IPS-NIHi11 (cell line): ENCODE measurements at places on chromosomes 1 and 21.
A peak's percentile ranks its signal among the peaks of the same experiment; 100 is the strongest.

DNA sequence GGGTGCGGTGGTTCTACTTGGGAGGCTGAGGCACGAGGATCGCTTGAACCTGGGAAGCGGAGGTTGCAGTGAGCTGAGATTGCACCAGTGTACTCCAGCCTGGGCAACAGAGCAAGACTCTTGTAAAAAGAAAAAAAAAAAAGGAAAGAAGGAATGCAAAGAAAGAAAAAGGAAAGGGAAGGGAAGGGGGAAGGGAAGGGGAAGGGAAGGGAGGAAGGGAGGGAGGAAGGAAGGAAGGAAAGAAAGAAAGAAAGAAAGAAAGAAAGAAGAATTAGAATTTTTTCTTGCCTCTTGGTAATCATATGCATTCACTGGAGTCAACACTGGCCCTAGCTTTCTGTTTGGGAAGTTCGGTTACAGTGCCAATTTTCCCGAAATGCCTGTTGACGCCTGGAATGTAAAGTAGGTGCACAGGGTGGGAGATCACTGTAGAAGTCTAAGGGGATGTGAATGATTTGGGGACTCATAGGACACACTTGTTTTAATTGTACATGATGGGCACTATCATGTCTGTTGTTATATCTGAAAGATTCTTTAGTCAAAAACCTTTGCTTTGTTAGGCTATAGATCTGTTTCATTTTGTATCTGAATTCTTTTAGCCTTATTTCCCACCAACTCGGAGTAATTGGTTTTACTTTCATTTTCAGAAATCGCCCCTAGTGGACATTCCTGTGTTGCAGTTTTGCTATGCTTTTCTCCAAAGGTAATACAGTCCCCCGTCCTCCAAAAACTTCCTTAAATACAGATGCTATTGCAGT lies 59.8 kb upstream of the MORC3 start:
- peak; percentile 56 for DNase-seq

DNA sequence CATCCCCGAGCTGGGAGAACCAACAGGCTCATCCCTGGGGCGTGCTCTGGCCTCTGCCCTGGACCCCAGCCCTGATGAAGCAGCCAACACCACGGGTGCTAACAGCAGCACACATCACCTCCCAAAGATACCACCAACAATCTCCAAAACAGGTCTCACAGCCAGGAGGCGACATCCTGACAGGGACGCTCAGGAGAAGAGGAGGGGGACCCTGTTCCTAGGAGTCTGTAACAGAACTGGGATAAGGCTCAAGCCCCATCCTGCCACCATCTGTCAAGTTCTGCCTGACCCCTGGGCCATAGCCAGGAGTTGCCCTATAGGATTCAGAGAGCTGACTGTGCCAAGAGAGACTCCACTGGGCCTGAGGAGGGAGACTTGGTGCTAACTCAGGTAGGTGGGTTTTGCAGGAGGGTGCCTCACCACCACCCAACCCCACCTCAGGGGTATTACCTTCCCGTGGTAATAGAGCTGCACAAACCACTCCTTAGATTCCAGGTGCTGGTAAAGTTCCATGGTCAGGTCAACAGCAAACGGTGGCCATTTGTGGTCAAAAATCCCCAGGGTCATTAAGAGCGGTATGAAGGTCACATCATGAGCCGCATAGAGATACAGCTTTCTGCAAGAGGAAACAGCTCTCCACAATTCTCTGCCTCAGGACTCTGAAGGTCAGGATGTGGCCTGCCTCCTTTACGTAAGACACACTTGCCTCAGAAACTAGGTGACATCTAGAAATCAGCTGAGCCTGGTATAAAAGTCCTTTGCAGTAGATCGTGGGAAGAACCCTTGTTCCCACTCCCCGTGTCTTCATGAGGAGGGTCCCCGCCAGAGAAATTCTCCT lies 22.3 kb downstream of the ACP6 start:
- DNase-seq, result no peak

DNA sequence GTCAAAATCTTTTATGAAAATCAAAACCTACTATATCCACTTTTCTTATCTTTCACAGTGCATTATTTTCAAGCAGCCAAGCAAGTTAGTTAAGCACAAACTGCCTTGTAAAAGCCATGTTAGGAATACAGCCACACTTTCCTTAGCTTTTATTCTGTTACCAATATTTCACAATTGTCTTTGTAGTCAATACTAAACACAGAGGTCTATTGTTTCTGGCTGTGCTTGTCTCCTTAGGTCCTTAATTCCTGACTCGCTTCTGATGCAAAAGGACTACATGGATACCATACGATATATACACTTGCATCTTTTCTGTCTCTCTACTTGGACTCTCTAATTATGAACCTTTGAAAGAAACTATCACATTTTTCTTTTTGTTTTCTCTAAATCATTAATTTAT lies 331.8 kb downstream of the NEGR1 start:
- no peak for DNase-seq

GRCh38 chr1:156230473-156230837 lies 11.5 kb upstream of the BGLAP start:
- DNase-seq, result no peak

DNA sequence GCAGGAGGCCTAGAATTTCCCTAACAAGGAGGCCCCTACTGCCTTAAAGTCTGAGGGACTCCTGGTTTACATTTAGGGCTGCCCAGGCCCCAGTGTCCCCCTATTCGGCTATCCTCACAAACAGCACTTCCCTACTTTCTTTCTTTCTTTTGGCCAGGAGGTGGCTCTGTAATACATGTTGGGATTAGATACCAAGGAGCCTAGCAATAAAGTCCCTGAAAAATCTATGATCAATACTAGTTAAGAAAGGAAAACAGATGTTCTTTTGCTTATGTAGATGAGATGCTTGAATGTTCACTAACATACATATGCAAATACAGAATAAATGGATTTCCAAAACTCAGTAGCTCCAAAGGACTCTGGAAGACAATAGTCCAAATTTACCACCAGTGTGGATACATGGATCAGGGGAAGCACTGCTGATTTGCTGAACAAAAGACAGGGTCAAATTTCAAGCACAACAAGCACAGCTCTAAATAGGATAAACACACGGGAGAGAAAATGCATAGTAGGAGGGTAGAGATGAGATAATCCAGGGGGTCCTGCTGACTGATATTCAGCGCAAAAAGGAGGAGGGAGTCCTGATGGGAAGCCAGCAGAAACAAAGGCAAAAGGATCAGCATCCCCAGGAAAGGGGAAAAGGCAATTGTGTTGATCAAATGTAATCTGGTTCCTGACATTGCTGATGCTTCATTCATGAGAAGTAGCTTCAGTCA lies 240.0 kb downstream of the NUF2 start:
- peak; percentile 75 for DNase-seq

- DNase-seq, result no peak
Measured at GRCh38 chr1:29145739-29146437, 22.2 kb upstream of the TMEM200B start.

DNA sequence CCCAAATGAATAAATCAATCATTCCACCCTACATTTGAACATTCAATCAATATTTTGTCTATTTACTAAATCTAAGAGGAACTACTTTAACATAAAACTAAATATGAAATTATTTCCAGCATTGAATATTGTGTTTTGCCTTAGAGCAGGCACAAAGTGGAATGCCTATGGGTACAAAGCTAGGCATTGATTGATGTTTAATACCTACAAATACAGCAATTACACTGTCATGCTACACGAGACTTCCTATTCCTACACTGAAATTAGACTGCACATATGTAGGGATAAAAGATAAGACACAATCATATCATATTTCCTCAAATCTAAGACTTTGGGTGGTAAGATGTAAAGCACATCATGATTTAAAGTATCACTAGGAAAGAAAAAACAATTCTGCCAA lies 12.9 kb upstream of the ERG start:
- no peak for DNase-seq

DNA sequence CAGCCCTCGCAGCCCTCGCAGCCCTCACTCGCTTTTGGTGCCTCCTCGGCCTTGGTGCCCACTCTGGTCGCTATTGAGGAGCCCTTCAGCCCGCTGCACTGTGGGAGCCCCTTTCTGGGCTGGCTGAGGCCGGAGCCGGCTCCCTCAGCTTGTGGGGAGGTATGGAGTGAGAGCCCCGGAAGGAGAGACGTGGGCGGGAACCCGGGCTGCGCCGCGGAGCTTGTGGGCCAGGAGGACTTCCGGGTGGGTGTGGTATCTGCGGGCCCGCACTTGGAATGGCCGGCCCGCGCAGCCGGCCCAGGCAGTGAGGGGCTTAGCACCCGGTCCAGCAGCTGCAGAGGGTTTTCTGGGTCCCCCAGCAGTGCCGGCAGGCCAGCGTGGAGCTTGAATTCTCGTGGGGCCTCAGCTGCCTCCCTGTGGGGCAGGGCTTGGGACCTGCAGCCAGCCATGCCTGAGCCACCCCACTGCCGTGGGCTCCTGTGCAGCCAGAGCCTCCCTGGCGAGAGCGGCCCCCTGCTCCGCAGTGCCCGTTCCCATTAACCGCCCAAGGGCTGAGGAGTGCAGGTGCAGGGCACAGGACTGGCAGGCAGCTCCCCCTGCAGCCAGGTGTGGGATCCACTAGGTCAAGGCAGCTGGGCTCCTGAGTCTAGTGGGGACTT lies 9.9 kb upstream of the CFHR2 start:
- DNase-seq, result no peak

GRCh38 chr1:153963030-153963849 lies at the start of gene SLC39A1:
Gene SLC39A1 (minus strand): TSS chr1:153963537. CDS start chr1:153962715, 822 bp downstream.
- peak; percentile 88 for DNase-seq

DNA sequence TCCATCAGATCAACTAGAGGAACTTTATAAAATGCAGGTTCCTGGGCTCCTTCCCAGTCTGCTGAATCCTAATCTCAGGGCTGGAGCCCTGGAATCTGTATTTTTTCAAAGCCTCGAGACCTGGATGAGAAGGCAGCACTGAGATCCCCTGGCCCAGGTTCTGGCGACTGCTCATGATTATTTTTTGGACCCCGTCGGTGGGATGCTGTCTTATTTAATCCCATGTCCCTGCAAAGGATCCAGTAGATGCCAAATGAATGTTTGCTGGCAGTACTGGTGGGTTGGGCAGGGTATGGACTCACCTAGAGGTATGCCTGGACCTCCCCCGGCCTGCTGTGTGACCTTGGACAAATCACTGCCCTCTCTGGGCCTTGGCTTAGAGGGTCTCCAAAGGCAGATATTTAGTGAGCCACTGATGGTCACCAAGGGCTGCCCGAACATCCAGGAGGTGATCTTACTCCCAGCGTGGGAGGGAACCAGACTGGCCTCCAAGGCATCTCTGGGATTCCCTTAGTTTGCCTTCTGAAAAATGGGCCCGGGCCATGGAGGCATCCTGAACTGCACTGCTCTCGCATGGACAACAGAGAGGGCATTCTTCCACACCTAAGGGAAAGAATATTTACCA lies 91.6 kb upstream of the RUNX3 start:
- DNase-seq, result no peak

GRCh38 chr1:51565009-51565408 lies 45.9 kb upstream of the EPS15 start:
- peak; percentile 37 for DNase-seq

- no peak for DNase-seq
Measured at GRCh38 chr1:22454476-22455056, 2.9 kb downstream of the ZBTB40 start.

- no peak for DNase-seq
Measured at GRCh38 chr1:31418626-31419323, 5.8 kb downstream of the SERINC2 start.

DNA sequence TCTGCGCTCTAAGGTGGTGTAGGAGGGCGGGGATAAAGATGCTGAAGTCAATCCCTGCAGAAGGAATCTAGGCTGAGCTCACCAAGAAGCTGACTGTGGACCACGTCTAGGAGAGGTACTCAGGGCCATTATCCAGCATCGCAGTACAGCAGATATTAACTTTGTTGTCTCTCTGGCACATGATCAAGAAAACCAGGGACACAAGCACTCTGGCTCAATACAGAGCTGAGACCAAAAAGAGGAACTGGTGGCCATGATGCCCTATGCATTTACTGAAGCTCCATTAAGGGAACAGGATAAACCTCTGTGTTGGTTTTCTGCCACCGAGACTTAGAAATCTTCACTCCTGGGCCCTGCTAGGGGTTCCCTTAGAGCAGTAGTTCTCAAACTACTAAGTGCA lies 38.0 kb upstream of the ANGPTL7 start:
- no peak for DNase-seq

GRCh38 chr1:43049481-43049880 lies 90.8 kb upstream of the SLC2A1 start:
- DNase-seq, result no peak

DNA sequence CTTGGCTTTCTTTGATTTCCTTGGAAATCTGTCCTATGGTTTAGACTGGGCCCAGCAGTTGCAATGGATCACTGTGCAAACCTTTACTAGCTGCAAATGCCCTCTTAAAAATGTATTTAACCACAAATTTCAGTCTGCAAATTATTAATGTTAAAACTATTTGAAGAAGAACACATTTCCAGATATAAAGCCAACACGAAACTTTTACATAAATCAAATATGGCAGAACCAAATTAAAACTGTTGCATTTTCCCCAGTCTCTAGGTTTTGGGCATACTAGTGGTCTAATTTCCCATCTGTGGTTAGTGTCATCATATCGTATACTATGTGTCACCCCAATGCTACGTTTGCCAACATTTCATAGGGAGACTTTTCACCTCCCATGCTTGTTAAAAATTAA lies 52.3 kb downstream of the HMCN1 start:
- no peak for DNase-seq

GRCh38 chr1:8941906-8942305 lies 3.8 kb upstream of the CA6 start:
- no peak for DNase-seq
